ENCODE measurements at places on chromosomes 12 and 14.
A peak's percentile ranks its signal among the peaks of the same experiment; 100 is the strongest.

- no peak for DNase-seq
Measured at GRCh38 chr12:101925361-101925760, 48.0 kb downstream of the DRAM1 start.

DNA sequence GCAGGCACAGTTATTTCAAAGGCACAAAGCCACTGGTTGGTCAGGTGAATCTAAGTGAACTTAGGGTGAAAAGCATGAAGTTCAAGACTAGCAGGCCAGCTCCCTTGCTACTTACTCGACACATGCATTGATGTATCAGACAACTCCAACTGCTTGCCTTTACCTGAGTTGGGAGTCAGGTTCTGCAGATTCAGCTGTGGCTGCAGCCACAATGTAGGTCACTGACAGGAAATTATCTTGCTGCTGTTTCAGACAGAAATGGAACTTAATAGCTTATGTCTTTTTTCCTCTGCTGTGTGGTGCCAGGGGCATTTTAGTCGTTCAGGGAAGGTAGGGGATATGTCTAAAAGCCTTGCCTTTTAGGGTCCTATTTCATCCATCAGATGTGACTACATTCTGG lies 125.6 kb upstream of the RPH3A start:
- DNase-seq: no peak

- peak; percentile 6 for DNase-seq
Measured at GRCh38 chr14:55245657-55246268, 25.5 kb upstream of the FBXO34 start.

GRCh38 chr14:73744874-73745529 lies 30.8 kb upstream of the PNMA1 start:
- DNase-seq: no peak

GRCh38 chr14:105213361-105213760 lies 32.2 kb upstream of the NUDT14 start:
- DNase-seq: no peak

DNA sequence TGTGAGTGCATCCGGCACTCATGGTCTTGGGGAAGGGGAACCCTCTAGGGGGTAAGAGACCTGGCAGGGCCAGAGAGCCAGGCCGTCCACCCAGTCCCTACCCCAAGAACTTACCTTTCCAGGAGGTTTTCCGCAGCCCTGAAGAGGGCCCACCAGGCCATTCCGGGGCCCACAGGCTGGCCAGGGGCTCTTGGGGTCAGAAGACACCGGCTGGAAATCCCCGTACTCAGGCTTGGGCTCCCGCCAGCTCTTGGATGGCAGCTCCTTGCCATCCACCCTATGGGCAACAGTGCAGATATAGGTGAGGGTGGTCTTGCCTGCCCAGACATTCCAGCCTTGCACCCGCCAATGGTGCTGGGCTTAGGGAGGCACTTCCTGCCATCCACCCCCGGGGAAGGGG lies 34.6 kb downstream of the NCKAP5L start:
- no peak for DNase-seq

GRCh38 chr14:36756226-36756625 lies 94.6 kb downstream of the PAX9 start:
- DNase-seq: no peak

DNA sequence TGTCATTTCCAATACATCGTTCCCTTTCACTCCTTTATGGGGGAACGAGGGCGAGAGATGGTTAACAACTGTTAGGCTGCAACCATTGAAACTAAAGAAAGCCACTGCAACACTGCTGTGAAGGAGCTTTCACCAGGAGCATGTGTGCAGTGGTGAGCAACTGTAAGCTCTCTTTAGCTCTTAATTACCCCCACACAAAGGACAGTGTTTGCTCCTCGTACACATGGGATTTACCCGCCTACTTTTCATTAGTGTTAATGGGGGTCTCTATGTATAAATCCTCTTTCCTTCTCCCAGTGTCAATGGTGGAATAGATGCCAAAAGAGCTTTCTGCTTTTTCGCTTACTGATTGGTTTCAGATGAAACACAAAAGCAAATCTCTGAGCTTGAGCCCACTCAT lies 343.1 kb downstream of the FLRT2 start:
- no peak for DNase-seq

GRCh38 chr12:24231298-24231697 lies 281.8 kb upstream of the SOX5 start:
- DNase-seq: no peak

DNA sequence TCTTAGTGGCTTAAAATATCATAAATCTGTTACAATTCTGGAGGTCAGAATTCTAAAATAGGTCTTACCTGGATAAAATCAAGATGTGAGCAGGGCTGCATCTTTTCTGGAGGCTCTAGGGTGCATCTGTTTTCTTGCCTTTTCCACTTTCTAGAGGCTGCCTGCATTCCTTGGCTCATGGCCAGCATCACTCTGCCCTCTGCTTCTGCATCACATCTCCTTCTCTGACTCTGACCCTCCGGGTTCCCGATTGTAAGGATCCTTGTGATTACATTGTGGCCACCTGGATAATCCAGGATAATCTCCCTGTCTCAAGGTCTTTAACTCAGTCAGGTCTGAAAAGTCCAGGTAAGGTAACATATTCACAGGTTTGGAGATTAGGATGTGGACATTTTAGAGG lies 11.0 kb upstream of the BMP4 start:
- DNase-seq: no peak

GRCh38 chr12:66669541-66669940 lies 9.3 kb downstream of the GRIP1 start:
- no peak for DNase-seq

DNA sequence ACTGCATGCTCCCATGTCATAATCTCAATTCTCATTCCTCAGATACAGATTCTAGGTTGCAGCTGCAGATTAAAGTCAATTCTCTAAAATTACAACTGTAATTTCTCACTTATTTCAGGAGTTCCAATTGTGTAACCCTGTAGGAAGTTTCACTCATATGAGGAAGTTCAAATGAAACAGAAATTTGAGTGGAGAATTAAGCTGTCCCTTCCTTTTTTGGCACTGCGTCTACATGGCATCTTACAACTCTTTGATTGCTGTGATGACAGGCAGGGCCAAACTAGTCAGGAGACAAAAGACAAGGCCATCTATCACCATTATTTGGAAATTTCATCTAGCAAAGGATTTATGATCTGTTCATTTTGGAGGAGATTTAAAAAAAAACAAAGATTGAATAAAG lies 13.3 kb upstream of the GRIP1 start:
- DNase-seq: no peak

Data from GDM1 (cell line).